Suppressor macrophage treated with lipopolysaccharide for 4 hours (primary cell): ENCODE measurements at places on chromosomes 7 and 10.
A peak's percentile ranks its signal among the peaks of the same experiment; 100 is the strongest.

DNA sequence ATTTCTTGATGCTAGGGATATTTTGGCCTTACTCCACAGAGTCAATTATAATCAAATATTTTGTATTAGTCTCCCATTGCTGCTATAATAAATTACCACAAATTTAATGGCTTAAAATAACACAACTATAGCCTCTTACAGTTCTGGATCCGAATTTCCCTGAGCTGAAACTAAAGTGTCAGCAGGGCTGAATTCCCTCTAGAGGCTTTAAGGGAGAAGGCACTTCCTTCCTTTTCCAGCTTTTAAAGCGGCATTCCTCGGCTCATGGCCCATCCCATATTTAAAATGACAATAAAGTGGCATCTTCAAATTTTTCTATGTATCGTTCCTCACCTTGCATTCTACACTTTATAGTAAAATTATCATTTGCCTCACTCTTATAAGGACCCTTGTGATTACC lies 421.4 kb upstream of the ZWINT start:
- DNase-seq: no peak

DNA sequence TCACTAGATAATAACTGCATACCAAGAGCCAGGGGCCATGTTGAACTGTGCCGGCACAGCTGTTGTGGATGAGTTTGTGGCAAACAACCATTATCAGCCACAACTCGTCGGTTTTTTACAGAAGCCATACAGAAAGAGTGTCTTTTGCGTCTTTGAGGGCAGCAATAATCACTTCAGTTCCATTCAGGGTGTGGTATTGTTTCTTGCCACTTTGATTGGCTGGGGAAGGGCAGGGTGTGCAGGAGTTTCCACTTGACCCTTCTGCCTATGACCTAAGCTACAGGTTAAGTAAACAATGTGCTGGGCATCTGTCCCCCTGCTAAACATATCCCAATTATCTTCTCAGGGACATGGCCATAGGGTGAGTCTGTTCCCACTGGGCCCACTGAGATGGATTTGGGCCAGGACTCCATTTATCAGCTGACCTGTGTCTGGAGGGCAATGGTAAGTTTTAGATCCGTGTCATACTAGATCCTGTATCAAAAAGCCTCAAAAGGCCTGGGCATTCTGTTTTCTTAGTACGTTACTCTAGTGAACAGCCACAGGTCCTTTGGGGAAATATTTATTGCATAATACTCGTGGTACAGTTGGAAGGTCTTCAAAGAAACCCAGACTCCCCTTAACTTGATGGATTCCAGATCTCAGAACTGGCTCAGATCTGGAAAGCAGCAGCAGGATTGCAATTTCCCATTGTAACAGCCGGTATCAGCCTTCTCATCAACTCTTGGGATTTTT lies 15.9 kb downstream of the ZNF3 start:
- no peak for DNase-seq

DNA sequence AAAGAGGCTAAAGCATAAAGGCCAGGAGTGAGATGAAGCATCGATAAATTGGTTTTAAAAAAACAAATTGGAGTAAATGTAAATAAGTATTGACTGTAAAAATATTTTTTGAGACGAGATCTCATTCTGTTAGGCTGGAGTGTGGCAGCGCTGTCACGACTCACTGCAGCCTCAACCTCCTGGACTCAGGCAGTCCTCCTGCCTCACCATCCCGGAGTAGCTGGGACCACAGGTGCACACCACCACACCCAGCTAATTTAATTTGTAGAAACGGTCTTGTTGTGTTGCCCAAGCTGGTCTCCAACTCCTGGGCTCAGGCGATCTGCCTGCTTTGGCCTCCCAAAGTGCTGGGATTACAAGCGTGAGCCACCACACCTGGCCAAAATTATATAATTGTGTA lies 17.8 kb downstream of the HNRNPA2B1 start:
- DNase-seq: no peak

GRCh38 chr7:99267841-99268576 lies 4.6 kb upstream of the MYH16 start:
- no peak for DNase-seq

DNA sequence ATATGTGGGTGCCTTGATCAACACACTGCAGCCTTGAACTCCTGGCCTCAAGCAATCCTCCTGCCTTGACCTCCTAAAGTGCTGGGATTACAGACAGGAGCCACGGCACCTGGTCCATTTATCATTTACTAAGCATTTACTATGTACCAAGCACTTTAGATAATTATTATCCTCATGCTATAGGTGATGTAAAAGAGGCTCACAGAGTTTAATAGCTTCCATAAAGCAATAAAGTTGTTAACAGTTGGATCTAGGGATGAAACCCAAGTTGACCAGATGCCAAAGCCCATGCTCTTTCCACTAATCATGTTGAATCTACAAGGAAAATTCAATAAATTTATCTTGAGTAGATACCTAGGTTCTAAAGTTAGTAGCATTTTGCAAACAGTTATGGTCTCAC lies 5.0 kb downstream of the NAPEPLD start:
- DNase-seq: no peak

GRCh38 chr10:107144490-107144889 lies 20.0 kb downstream of the SORCS1 start:
- no peak for DNase-seq

DNA sequence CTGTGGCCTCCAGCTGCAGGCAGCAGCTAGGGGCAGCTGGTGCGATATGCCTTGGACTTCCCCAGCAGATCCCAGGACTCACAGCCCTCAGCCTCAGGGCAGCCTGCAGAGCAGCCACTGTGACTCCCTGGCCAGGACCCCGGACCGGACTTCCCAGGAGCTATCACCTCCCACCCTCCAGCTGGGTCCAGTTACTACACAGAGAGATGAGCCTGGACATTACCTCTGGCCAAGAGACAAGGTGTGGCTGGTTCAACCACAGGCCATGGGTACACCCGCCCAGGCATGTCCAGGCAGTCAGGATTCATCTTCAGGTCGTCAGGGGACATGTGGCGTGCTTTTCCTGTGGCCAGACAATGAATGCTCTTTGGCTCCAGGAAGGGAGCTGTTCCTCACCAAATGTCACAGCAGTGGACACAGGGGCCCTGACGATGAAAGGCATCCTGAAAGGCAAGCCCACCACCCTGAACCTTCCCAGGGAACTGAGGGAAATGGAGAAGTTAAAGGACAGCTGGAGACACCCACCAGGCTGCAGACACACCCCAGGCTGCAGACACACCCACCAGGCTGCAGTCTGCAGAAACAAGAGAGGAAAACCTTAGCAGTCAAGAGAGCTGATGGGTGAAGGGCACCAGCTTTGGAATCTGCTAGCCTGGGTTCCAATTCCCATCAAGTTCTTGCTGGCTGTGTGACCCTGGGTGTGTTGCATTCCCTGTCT lies 25.8 kb upstream of the NANOS1 start:
- no peak for DNase-seq

DNA sequence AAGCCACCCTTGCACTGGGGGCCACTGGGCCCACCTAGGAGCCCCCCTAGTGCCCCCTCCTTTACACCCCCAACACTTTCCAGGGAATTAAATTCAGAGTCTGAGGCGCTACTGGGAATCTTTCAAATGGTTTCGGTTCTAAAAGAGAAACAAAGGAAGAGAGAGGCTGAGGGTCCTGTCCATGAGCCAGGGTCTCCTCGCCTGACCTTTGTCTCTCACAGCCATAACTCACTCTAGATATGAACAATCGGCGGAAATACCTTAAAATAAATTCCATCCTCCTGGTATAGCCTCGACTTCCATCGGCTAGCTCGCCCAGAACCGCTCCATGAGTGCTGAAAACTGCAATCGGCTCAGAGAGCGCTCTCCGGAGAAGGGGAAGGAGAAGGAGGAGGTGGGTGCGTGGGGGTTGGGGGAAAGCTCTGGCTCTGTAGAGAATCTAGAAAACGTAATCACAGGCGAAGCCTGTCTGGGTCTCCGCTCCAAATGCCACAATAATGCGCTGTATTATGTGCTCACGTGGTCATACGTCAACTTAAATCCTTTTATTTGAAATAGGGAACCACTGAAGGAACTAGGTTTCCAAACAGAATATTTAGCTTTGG lies 12.6 kb downstream of the HOXA4 start:
- no peak for DNase-seq

GRCh38 chr10:69222157-69223027 lies 2.3 kb downstream of the HKDC1 start:
- peak; percentile 63 for DNase-seq

DNA sequence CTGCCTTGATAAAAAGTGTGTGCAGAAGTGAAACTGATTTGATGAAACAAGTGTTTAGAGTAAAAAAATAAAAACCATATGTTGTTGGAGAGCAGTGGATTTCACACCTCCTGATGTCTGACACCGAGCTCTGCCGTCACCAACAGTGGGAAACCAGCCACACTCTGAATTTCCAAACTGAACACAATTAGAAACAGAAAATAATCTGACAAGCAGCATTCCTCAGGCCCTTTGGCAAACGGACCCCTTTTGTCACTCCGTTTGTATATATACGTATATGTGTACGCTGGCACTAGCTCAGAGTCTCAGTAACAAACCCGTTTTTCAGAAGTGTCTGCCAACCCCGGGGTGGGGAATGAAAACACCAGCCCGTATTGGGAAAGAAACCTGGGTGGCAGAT lies 32.4 kb downstream of the TACC2 start:
- no peak for DNase-seq

- DNase-seq: no peak
Observed at GRCh38 chr10:117135480-117136140, 2.5 kb downstream of the VAX1 start.

DNA sequence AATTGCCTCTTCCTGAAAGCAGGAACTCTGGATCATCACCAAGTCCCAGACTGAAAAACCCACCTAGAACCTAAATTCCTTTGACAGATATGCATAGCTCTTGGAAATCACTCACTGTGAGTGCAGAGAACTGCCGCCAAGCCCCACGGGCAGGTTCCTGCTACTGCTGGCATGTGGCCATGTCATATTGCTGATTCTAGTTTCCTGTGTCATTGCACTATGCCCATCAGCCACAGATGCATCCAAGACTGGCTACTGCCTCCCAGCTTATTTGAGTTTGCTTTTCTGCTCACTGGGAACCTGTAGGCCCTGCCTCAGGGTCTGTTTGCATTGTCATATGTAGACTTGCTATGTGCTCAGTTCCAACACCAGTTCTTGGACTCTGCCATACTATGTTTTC lies 786.0 kb downstream of the GRID1 start:
- DNase-seq: no peak
